ENCODE measurements at places on chromosomes 11 and 22.

DNA sequence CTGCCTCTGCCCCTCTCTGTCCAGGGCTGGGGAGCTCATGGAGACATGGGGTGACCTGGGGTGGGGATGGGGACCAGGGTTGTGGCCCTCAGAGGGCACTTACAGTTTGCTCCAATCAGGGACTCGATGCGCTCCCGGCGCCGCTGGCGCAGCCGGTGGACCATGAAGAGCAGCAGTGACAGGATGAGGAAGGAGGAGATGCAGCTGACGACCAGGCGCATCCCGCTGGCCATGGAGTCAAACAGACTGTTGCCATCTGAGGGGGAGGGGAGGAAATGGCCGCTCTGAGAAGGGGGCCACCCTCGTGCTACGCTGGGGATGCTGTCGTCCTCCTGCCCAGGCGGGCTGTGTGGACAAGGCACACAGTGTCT is 80.5 kb downstream of the DGCR2 start:
- DNase-seq: no peak

GRCh38 chr11:46064221-46064620 is 57.0 kb downstream of the PHF21A start:
- no peak for DNase-seq

DNA sequence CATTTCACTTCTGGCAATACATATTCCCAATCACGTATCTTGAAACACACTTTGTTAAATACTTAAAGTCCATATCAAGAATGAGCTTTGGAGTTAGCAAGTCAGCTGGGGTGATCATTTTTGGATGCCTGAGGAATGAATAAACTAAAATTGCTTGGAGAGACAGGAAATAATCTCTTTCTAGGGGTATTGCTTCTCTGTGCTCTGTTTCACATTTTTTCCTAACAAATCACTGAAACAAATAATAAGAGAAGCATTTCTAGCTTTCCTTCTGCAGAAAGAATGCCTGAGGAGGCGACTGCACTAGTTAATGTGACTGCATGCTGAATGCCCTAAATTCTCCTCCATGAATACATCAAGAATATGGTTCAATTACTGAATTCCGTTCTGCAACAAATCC is 541.4 kb upstream of the CCDC90B start:
- no peak for DNase-seq

- no peak for DNase-seq
These were observed 69.8 kb downstream of the TRIM29 start for GRCh38 chr11:120068114-120068573.

GRCh38 chr11:97703851-97704250 is 1314.0 kb downstream of the JRKL start:
- DNase-seq: no peak

DNA sequence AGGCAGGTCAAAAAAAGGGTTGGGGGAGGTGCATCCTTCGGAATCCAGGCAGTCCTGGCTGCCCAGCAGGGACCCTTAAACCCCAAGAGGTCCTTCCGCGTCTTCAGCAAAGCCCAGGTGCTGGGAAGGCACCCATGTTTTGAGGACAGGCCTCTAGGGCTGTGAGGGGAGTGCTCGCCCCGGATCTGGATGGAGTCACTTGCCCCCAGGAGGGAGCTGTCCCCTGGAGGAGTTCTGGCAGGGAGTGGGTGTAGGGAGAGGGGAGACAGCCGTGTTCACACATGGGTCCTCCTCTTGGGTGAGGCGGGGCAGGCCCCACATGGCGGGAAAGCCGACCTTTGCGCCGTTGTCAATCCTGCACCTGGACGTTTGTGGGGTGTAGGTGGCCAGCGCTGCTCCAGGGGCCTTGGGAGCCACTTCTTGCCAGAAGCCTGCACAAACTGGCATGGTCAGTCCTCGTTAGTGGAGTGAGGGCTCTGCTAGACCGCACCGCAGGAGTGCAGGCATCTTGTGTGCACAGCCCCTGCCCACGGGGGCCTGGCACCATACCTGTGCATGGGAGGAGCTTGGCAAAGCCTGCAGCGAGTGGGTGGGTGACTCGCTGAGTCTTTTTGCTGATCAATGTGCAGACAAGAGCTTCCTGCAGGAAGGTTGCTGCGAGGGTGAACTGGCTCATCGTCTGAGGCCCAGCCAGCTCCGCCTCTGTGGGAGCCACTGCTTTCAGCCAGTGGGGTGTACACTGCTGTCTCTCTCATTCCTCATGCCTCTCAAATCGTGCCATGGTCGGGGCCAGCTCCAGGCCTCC is 16.0 kb downstream of the PPIL2 start:
- DNase-seq: no peak

- no peak for DNase-seq
These were observed 240.8 kb downstream of the MN1 start for GRCh38 chr22:27560781-27561180.

DNA sequence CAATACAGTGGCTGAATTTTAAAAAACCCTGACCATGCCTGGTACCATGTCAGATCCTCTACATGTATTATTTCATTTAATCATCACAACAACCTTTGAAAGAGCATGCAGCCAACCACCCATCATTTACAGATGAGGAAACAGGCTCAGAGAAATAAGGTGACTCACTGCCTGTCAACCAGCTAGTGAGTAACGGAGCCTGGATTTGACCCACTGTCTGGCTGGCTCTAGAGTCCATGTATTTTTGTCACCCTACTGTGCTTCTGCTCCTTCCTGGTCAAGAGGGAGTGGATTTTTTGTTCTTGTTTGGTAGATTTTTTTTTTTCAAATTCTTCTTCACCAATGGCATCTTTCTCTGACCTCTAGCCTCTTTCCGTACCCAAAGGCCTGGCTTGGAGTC is 77.4 kb downstream of the CWC15 start:
- no peak for DNase-seq

- no peak for DNase-seq
These were observed 26.3 kb downstream of the APOL1 start for GRCh38 chr22:36279219-36279666.

DNA sequence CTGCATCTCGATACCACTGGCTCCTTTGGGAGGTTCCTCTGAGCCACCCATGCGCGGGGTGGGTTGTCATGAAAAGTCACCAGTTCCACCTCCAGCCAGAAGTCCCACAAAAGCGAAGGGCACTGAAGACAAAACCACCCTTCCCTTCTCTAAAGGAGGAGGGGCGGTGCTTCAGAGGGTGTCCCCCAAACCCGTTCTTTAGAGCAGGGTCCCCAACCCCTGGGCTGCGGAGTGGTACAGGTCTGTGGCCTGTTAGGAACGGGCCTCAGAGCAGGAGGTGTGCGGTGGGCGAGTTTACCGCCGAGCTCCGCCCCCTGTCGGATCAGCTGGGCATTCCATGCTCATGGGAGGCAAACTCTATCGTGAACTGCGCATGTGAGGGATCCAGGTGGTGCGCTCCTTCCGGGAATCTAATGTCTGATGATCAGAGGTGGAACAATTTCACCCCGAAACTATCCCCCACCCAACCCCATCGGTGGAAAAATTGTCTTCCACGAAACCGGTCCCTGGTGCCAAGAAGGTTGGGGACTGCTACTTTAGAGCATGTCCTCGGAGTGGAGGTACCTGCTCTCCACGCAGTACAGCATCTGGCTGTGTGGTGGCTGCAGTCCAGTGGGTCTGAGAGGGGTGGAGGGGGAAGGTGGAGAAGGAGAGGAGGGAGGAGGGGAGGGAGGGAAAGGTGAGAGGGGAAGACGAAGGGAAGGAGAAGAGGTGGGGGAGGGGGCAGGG is 72.9 kb upstream of the SEPTIN5 start:
- DNase-seq: no peak

GRCh38 chr11:117898059-117898458 is 21.6 kb upstream of the FXYD6 start:
- DNase-seq: no peak

- DNase-seq: no peak
These were observed 13.5 kb downstream of the MS4A6A start for GRCh38 chr11:60169264-60169915.

DNA sequence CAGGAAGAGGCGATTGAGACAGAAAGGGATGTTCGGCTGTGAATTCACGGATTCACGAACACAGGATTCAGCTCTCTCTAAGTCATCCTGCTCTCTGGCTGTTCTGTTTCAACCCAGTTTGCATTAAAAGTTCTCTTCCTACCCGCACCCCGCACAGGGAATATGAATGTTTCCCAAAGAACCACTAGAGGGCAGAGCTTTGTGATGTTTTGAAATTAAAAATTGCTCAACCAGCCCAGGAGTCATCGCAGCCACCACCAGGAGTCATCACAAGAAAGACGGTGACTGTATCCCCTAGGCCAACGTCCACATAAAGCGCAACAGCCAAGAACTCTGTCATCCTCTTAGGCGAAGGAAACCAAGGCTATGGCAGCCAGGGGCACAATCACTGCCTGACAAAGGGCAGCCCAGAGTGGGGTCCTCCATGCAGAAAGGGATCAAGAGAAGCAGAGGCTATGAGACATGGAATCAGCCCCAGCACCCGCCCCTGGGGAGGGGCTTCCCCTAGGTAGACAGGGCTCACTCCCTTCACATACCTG is 122.4 kb downstream of the WT1 start:
- DNase-seq: no peak

DNA sequence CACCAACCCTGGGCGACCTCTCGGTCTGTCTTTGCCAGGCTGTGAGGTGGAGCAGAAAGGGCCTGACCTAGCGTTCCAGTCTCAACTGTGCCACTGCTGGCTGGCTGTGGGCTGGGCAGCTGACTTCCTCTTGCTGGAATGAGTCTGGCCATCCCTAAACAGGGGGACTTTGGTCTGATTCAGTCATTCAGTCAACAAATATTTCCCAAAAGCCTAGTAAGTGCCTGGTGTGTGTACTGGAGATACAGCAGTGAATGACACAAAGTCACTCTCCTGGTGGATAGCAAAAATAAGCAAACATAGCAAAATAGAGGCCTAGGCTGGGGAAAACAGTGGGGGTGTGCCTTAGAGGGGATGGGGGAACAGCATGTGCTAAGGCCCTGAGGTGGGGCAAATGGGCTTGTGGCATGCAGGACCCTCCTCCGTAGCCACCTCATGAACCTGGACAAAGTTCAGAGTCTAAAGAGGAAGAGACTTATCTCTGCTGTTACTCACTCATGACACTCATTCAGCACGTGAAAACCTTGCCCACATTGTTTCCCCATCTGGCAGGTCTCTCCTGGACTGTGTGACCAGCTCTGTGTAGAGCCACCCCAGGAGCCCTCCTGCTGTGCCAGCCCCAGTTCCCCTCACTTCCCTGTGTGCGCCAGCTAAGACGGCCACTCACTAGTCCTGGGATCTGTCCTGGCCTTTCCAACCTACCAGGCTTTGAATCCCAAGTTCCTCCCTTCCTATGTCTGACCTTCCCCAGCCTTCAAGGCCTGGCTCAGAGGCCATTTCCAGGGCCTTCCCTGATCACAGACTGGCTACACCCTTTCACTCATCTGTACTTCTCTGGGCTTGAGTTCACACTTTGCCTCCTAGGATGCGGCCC is 4.7 kb downstream of the GUCD1 start:
- peak; percentile 55 for DNase-seq

DNA sequence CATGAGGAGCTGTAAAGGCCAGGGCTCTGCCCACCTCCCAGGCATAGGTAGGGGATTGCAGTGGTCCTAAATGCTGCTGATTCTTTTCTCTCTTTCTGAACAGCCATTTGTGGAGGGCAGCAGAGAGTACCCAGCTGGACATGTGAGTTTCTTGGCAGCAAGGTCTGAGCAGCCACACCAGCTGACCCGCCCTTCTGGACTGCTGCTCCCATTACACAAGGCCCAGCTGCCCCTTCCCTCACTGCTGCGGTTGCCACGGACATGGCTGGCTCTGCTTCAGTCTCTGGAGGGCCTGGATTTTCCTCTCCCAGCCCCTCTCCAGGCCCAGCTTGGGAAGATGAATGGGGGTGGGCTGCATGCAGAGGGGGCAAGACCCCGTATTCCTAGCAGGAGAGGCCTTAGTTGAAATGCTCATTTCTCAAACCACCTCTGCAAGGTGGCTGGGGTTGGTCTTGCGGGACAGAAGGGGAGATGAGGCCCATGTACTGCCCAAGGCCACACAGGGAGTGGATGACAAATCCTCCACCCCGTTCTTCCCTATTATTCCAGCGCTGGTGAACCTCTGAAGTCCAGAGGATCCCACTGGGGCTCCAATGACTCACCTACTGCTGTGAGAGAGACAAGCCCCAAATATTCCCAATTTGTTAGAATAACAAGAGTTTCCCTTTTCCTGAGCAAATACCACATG is 4.6 kb downstream of the LGALS12 start:
- peak; percentile 29 for DNase-seq

DNA sequence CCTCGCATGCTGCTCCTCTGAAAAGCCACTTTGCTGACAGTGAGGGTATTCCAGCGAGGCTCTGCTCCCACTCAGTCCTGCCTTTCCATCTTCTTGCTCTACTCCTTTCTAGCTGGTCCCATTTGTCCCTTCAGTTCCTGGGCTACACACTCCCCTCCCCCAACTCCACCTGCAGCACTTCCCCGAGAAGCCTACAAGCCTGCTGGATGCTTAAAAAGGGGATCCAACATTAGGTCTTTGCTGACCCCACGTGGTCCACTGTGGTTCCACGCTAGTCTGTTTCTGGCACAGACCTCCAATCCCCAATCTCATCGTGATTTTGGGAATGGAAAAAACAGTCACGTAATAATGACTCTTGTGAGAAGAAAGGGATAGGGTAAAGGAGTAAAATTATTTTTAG is 121.6 kb upstream of the SNX19 start:
- DNase-seq: no peak

GRCh38 chr11:121246021-121246768 is 46.4 kb upstream of the SC5D start:
- DNase-seq: no peak

DNA sequence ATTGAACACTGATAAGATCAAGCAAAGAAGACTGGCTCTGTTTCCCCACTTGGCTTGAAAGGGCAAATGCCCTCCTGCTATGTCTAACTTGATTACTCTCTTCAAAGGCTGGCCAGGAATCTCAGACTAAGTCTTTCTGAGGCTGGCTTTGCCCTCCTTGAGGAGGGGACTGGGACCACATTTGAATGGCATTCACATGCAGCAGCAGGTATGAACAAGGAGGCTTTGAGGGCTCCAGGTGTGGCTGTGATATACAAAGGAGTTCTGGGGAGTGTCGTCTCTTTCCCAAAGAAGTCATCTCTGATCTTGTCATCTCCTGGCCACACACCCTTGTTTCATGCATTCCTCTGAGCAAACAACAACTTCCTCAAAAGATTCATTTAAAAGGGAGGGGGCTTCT is 130.8 kb downstream of the ARL14EP start:
- no peak for DNase-seq

Measured in liver (tissue), 10 donors.